Small intestine (tissue), 16 donors: ENCODE measurements at places on chromosomes 13 and 19. TPM values are rescaled to one million over a fixed set of nuclear protein-coding genes. Genes with fewer than 3 reads are reported as not detected.

The NAPSA gene
- polyA plus RNA-seq, result 3.4 TPM

DNA sequence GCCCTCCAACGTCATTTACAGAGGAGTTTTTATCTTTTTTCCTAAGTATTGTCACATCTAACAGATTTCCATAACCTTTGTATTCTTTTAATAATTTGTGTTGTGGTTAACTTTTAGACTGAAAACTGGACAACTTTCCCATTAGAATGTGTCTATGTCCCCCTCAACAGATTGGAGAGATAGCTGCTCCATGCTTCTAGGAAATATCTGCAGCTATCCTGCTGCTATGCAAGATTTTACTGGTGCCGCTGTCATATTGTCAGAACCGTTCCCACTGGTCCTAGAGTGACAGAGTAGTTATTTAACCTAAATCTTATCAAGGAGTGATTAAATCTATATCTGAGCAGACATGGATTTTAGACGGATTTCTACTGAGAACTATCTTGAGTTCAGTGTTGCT is 130.0 kb downstream of the MAB21L1 start:
- peaks cover 13% of the 10 kb centered on the region for H3K4me1 ChIP-seq
- no peaks in the 10 kb centered on the region for H3K27me3 ChIP-seq
- H3K36me3 ChIP-seq, result no peaks in the 10 kb centered on the region

DNA sequence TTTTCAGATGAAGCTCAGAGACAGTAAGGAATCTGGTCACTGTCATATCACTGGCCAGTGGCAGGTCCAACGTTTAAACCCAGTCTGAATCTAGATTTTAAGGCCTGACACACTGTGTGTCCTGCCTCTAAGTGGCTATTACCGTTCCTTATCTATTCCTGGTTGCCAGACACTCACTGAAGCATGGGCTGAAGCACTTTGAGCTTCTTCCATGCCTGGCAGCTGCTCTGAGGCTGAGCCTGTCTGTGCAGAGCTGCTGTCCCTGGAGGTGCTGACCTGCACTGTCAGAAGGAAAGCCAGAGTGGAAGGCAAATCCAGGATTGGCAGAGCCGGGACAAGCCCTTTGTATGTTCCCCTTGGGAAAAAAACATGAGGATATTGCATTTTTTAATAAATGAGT is 109.2 kb upstream of the SLC7A1 start:
- H3K36me3 ChIP-seq, result no peaks in the 10 kb centered on the region
- H3K27me3 ChIP-seq, result no peaks in the 10 kb centered on the region
- H3K4me3 ChIP-seq, result no peak overlapping the region
- H3K4me1 ChIP-seq, result no peaks in the 10 kb centered on the region
- DNase-seq, result peak; percentile 8

The MATK gene
- polyA plus RNA-seq, result 8.9 TPM

The ATP4B gene
- not detected for polyA plus RNA-seq

- DNase-seq, result no peak
- H3K4me1 ChIP-seq, result peaks cover 5% of the 10 kb centered on the region
- no peak overlapping the region for H3K4me3 ChIP-seq
- H3K27me3 ChIP-seq, result no peaks in the 10 kb centered on the region
These were observed 50.8 kb downstream of the ATP11A start for GRCh38 chr13:112740502-112741131.

DNA sequence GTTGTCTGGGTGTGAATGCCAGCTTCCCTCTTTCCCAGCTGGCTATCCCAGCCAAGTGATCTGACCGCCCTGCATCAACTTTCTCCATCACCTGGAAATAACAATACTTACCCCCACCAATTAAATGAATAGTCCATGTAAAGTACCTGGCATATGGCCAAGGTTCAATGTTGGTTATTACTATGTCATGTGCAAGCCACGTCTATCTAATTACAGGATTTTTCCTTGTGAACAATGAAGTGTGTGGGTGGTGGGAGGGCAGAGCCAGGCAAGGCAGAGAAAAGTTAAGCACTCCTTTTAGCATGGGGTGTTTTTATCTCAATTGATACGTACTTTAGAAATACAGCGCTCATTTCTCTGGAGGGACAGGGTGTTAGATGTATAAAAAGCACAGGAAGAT is 121.1 kb downstream of the NHLRC3 start:
- DNase-seq, result no peak
- H3K27me3 ChIP-seq, result no peaks in the 10 kb centered on the region
- no peak overlapping the region for H3K27ac ChIP-seq
- no peaks in the 10 kb centered on the region for H3K36me3 ChIP-seq
- no peak overlapping the region for H3K4me3 ChIP-seq

The NKG7 gene
- polyA plus RNA-seq, result 4.7 TPM

GRCh38 chr13:79681069-79681468 is 200.1 kb downstream of the NDFIP2 start:
- no peak overlapping the region for H3K4me3 ChIP-seq
- no peaks in the 10 kb centered on the region for H3K27me3 ChIP-seq
- no peaks in the 10 kb centered on the region for H3K36me3 ChIP-seq
- H3K27ac ChIP-seq, result no peak overlapping the region
- no peaks in the 10 kb centered on the region for H3K4me1 ChIP-seq

The APOE gene
- polyA plus RNA-seq, result 201 TPM

DNA sequence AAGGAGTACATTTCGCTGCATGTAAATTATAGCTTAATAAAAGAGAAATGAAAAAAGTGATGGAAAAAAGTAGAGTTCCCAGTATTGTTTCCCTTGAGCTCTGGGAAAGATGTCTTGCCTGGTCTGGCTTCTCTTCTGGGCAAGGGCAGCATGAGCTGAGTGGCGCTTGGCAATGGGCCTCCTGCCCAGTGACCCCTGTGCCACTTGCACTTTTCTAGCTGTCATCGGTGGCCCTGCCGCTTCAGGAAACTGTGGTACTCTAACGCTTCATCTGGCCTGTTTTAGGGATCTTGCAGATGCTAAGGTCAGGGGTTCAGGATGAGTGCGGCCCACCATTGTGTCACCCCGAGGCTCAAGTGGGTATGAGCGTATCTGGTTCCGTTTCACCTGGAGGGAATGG is 161.4 kb downstream of the MTUS2 start:
- no peak overlapping the region for H3K4me3 ChIP-seq
- no peaks in the 10 kb centered on the region for H3K4me1 ChIP-seq
- no peak overlapping the region for H3K27ac ChIP-seq
- no peaks in the 10 kb centered on the region for H3K36me3 ChIP-seq
- H3K27me3 ChIP-seq, result no peaks in the 10 kb centered on the region

DNA sequence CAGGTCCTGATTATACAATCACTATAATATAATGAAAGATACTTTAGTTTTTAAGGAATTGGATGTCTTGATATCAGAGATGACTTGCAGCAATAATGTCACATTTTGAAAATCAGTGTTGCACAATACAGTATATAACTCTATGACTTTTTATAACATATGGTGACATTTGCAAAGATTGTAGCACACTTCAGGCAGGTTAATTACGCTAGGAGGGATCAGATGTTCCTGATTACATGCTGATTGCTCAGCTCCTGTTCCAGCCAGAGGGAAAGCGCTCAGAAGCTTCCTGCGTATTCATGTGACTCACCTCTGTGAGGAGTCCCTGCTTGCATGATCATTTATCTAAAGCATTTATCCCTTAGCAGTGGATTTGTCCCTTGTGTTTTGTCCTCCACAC is 265.6 kb downstream of the GPC5 start:
- H3K27ac ChIP-seq, result no peak overlapping the region
- no peaks in the 10 kb centered on the region for H3K4me1 ChIP-seq
- no peaks in the 10 kb centered on the region for H3K27me3 ChIP-seq
- H3K4me3 ChIP-seq, result no peak overlapping the region
- DNase-seq, result no peak

GRCh38 chr13:113776231-113777125 is 17.5 kb downstream of the TMEM255B start:
- no peak for DNase-seq
- H3K4me1 ChIP-seq, result no peaks in the 10 kb centered on the region
- no peaks in the 10 kb centered on the region for H3K27me3 ChIP-seq
